Foreskin fibroblast (primary cell): ENCODE measurements at places on chromosomes 13 and 19.

DNA sequence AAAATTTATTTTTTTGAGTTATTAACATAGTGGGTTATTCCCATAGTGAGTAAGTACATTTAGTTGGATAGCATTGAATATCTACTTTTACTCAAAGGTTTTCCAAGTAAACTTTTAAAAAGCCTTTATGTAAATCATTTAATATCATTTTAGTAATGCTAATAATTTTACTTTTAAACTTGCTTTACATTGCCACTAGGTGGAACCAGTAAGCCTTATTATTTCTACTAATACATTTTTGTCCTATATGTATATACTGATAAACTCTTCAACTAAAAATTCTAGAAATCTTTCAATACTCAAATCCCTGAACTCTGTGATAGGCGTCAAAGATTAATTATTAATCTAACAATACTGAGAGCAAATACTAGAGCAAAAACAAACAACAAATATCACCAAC is 1709.2 kb upstream of the PCDH20 start:
- no peak for DNase-seq

- DNase-seq = peak; percentile 80
Measured at GRCh38 chr19:16327911-16328823, 3.5 kb downstream of the KLF2 start.

DNA sequence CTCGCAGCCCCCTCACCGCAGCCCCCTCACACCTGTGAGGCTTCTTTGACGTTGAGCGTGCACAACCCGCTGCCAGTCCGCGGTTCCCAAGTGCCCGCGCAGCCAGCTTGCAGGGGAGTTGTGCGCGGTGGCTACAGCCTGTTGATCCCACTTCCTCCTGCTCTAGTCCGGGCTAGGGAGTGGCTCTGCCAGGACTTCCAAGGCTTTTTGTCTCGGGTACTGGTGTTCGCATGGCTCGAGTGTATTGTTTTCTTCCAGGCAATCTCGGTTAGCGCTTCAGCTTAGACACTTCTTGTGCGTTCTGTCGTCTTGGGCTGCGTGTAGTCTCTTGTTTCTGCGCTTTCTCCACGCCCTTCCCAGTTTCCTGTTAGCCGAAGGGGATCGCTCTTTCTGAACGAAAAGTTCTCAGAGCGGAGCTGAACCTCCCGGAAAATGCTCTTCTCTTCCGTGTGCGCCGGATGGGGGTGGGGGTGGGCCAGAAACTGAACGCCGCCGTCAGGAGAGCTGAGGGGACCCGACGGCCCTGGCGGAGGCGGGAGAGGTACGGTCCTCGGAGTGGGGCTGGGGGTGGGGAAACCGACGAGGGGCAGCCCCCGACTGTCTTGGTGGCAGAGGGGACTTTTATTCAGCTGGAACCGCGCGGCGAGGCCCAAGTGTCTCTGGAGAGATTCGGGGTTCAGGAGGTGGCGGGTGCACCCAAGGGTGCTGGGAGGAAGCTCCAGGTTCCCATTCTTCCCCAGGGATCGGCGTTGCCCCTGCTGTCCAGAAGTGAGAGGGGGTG is 697 bp upstream of the DGKH start:
- DNase-seq = peak; percentile 88

DNA sequence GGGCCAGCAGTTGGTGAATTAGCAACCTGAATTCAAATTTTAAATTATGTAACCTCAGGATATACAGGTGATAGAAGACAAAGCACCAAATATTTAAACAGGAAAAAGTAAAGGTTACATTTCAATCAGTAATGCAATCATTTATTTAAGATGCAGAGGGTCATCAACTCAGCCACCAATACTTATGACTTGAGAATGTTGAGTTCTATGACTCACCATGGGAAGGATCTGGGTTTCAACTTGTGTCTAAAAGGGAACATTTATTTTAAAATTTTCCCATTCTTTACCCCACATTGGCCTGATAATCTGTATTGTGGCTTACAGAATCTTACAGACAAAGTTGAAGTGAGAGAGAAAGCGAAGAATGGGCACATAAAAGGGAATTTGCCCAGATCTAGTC is 418.0 kb downstream of the NDFIP2 start:
- peak; percentile 59 for DNase-seq

DNA sequence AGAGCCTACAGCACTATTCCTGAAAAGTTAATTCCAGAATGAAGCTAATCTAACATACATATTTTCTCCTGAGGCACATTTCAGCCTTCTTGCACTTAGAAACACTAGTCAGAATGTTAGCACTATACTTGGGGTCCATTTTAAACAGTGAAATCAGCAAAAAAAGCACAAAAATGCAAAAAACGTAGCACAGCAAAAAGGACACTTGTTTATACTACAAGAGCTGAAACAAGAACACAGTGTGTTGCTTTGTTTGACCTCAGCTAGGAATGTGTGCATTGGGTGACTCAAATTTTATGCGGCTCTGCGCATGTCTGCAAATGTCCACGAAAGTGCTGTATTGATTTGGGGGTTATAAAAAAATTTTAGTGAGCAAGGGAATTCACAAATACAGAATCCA is 226.2 kb downstream of the KCNRG start:
- peak; percentile 35 for DNase-seq

- DNase-seq = no peak
Measured at GRCh38 chr13:83937579-83937978, 55.3 kb upstream of the SLITRK1 start.

- DNase-seq = peak; percentile 81
Measured at GRCh38 chr13:37443538-37443937, 155.0 kb downstream of the POSTN start.

GRCh38 chr19:52735734-52736133 is 890 bp upstream of the ZNF611 start:
- no peak for DNase-seq
